ENCODE measurements at places on chromosomes 1 and 21. TPM values are rescaled to one million over a fixed set of nuclear protein-coding genes. Genes with fewer than 3 reads are reported as not detected.
A peak's percentile ranks its signal among the peaks of the same experiment; 100 is the strongest.

Gene TNFAIP8L2
- 6.2 TPM for total RNA-seq

DNA sequence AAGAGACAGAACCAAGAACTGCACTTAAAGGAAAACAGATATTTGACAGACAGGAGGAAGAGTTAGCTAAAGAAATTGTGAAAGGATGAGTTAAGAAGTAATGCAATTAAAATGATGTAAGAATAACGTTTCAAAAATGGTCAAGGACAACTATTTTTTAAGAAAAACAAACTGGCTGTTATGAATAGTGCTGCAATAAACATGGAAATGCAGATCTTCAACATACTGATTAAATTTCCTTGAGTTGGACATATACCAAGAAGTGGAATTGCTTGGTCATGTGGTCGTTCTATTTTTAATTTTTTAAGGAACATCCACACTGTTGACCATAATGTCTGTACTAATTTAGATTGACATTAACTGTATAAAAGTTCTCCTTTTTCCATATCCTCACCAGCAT, 23.1 kb upstream of the PHTF1 start:
- H3K27me3 ChIP-seq, result no peaks in the 10 kb centered on the region
- DNase-seq, result no peak
- H3K4me3 ChIP-seq, result no peak overlapping the region

Gene RTCA
- total RNA-seq, result 37.3 TPM

GRCh38 chr1:56339786-56340465, 239.4 kb downstream of the PLPP3 start:
- no peaks in the 10 kb centered on the region for H3K4me1 ChIP-seq
- H3K4me3 ChIP-seq, result no peak overlapping the region
- no peak for DNase-seq
- H3K27me3 ChIP-seq, result no peaks in the 10 kb centered on the region
- H3K27ac ChIP-seq, result no peak overlapping the region

DNA sequence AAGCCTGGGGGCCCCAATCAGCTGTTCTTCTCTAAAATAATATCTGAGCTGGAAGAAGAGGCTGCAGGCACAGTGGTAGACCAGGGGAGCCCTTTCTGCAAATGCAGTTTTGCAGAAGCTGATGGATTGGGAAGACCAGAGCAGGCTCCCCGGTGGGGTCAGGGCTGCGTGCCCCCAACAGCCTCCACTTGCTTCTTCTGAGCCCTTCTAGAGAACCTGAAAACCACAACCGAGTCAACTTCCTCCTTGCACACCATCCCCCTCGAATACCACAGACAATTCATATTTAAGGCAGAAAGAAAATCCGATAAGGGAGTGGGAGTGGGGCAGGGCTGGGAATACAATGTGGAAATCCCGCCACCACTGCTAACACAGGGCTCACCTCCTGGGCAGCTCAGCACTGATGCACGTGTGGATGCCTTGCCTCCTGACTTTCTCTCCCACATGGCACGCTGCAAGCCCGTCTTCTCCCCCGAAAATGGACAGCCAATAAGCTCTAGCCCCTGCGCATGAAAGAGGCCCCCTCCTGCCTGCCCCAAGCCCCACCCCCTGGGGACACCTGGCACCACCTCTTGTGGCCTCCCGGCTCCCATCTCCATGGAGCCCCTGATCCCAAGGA, 25.4 kb upstream of the ALDH4A1 start:
- H3K4me3 ChIP-seq, result peak overlapping the region; percentile 68
- H3K27me3 ChIP-seq, result no peaks in the 10 kb centered on the region
- no peaks in the 10 kb centered on the region for H3K36me3 ChIP-seq
- H3K4me1 ChIP-seq, result peaks cover 63% of the 10 kb centered on the region
- DNase-seq, result no peak

GRCh38 chr1:112833806-112834205, 118.7 kb upstream of the PPM1J start:
- H3K4me1 ChIP-seq, result no peaks in the 10 kb centered on the region
- no peak overlapping the region for H3K27ac ChIP-seq
- H3K27me3 ChIP-seq, result no peaks in the 10 kb centered on the region
- H3K36me3 ChIP-seq, result no peaks in the 10 kb centered on the region

Gene COX20
- 28.4 TPM for total RNA-seq

DNA sequence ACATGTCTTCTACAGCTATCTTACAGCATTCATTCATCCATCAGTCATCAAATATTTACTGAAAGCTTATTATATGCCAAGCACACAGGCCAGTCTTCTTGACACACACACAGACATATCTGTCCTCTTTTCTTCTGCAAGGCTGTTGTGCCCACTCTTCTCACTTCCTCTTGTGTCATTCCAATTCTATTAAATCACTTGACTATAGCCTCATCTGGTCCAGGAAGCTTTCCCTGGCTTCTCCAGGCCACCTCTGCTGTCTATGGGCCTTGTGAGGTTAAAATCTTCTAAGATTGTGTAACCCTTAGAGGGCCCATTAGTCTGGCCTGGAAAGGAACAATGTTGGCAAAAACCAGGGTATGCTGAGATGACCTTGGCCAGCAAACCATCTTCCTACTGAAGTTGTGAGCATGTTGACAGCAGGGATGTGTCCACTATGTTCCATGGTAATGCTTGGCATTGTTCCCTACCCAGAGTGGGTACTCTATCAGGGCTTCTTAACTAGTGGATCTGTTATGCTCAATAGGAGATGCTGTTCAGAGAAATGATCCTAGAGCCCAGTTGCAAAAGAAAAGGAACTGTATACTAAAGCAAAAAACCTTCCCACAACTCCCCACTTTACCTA, 5.3 kb downstream of the TRAF3IP3 start:
- no peak overlapping the region for H3K27ac ChIP-seq
- H3K36me3 ChIP-seq, result peaks cover 12% of the 10 kb centered on the region
- DNase-seq, result no peak
- H3K27me3 ChIP-seq, result no peaks in the 10 kb centered on the region
- peaks cover 21% of the 10 kb centered on the region for H3K4me1 ChIP-seq
- no peak overlapping the region for H3K4me3 ChIP-seq

Gene BSND
- not detected for total RNA-seq

GRCh38 chr1:22969304-22969709, 3.4 kb downstream of the LACTBL1 start:
- no peaks in the 10 kb centered on the region for H3K4me1 ChIP-seq
- DNase-seq, result no peak
- no peaks in the 10 kb centered on the region for H3K36me3 ChIP-seq
- no peak overlapping the region for H3K4me3 ChIP-seq
- no peak overlapping the region for H3K27ac ChIP-seq

Gene GJC2
- total RNA-seq, result 0.44 TPM

DNA sequence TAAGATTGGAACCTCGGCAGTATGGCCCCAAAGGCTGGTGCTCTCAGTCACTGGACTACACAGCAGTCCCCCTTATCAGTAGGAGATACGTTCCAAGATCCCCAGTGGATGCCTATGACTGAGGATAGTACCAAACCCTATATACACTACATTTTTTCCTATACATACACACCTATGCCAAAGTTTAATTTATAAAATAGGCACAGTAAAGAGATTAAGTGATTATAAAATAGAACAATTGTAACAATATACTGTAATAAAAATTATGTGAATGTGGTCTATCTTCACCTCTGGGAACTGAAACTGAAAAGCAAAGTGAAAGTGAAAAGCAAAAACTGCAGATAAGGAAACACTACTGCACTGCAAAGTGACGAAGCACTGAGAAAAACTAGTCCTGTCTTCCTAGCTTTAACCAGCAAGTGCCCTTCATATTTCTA, 96.8 kb downstream of the INTS7 start:
- peaks cover 5% of the 10 kb centered on the region for H3K36me3 ChIP-seq
- peak; percentile 71 for DNase-seq
- H3K4me3 ChIP-seq, result 0 out of 2 replicates have a peak overlapping the region, but pooled peaks have one; percentile 4
- no peaks in the 10 kb centered on the region for H3K27me3 ChIP-seq

- no peaks in the 10 kb centered on the region for H3K4me1 ChIP-seq
- H3K36me3 ChIP-seq, result no peaks in the 10 kb centered on the region
- no peak for DNase-seq
- H3K27me3 ChIP-seq, result no peaks in the 10 kb centered on the region
Observed at GRCh38 chr1:195894411-195894810, 713.8 kb downstream of the KCNT2 start.

DNA sequence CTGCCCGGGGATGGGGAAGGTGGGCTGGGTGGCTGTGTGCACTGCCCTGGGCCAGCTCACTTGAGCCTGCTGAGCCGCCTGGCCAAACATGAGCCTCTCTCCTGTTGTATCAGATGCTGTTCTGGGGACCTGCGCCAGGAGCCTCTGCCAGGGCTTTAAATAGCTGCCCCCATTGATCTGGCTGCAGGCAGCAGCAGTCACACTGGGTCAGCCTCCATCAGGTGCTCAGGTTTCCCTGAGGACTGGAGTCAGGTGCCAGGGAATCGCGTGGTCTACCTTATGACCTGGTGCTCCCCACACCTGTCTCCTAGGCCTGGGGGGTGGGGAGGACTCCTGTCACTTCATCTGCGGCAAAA, 700 bp upstream of the CCDC28B start:
- H3K4me1 ChIP-seq, result peaks cover 21% of the 10 kb centered on the region
- no peak for DNase-seq
- peak overlapping the region; percentile 90 for H3K4me3 ChIP-seq
- H3K27ac ChIP-seq, result peak overlapping the region; percentile 89
- H3K36me3 ChIP-seq, result peaks cover 22% of the 10 kb centered on the region

DNA sequence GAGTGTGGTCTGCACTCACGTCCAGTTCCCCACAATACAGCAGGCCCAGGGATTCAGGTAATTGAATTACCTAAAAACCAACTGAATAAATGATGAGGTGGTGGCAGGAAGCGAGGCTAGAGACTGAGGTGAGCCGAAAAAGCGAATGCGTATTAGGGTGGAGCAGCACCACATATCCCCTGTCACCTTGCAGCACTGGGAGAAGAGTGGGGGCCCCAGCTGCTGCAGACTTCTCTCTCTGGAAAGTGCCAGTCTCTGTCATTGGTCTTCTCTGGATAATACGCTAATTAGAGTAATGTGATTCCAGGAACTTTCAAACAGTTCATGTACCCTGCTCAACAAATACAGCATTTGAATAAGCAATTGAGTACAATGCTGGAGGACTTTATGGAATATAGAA, 199.0 kb downstream of the RPS6KC1 start:
- H3K27ac ChIP-seq, result no peak overlapping the region
- no peak for DNase-seq
- H3K4me3 ChIP-seq, result no peak overlapping the region
- H3K36me3 ChIP-seq, result no peaks in the 10 kb centered on the region
- no peaks in the 10 kb centered on the region for H3K4me1 ChIP-seq

Gene MX1
- total RNA-seq, result 380 TPM

Gene HNRNPCL2
- total RNA-seq, result not detected

DNA sequence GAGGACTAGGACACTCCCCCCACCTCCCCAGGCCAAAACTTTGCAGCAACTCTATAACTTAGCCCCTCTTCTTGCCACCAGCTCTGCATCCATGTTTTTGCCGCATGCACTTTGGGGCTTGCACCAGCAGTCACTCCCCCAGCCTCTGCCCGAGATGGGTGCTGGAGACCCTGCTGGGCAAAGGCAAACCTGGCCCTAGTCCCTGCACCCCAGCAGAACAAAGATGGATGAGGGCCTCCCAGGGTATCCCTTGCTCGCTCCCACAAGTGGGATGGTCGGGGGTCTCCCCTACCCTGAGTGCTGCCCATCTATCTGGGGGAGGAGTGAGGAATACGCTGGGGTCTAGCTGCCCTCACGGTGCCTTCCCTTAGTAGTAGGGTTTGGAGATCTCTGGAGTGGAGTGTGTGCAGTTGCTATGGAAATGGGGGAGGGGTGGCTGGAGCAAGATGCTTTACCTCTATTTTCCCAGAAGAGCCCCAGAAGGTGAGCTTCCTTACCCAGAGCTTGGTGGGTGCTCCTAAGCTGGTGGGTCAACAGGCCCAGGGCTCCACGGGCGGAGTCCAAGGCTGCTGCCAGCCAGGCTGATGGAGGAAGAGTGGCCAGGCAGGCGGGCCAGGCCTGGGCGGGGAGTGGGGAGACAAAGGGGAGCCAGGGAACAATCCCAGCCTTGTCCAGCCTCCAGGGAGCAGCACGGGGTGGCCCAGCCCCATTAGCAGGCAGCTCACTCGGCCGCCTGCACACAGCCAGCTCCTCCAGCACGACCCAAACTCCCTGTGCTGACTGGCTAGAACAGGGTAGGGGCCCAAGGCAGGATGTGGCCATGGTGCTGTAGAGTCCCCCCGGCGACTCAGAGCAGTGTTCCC, at the start of gene PAQR6:
Gene PAQR6, minus strand, starts transcription at position 597 of the 863 bp plus-strand sequence. CDS start 1,325 bp downstream, outside the sequence.
- DNase-seq, result no peak
- H3K27me3 ChIP-seq, result no peaks in the 10 kb centered on the region
- peaks cover 29% of the 10 kb centered on the region for H3K36me3 ChIP-seq
- H3K4me1 ChIP-seq, result peaks cover 11% of the 10 kb centered on the region

GRCh38 chr1:156559797-156560385, 12.5 kb downstream of the IQGAP3 start:
- no peaks in the 10 kb centered on the region for H3K27me3 ChIP-seq
- no peaks in the 10 kb centered on the region for H3K4me1 ChIP-seq
- DNase-seq, result no peak
- no peaks in the 10 kb centered on the region for H3K36me3 ChIP-seq

Gene GUCA2B
- not detected for total RNA-seq

GRCh38 chr1:57770772-57771171, 346.9 kb upstream of the DAB1 start:
- no peaks in the 10 kb centered on the region for H3K27me3 ChIP-seq
- H3K27ac ChIP-seq, result no peak overlapping the region
- no peak overlapping the region for H3K4me3 ChIP-seq
- H3K36me3 ChIP-seq, result no peaks in the 10 kb centered on the region

Gene B3GALT5
- total RNA-seq, result 0.08 TPM

GRCh38 chr1:188669728-188670382, 1807.8 kb downstream of the BRINP3 start:
- no peaks in the 10 kb centered on the region for H3K36me3 ChIP-seq
- no peaks in the 10 kb centered on the region for H3K4me1 ChIP-seq
- DNase-seq, result no peak
- H3K27me3 ChIP-seq, result no peaks in the 10 kb centered on the region
- no peak overlapping the region for H3K4me3 ChIP-seq

Gene RPTN
- not detected for total RNA-seq

Gene RXFP4
- total RNA-seq, result not detected

GRCh38 chr1:6704746-6705145, 3.1 kb upstream of the DNAJC11 start:
- no peaks in the 10 kb centered on the region for H3K27me3 ChIP-seq
- no peak overlapping the region for H3K4me3 ChIP-seq
- H3K4me1 ChIP-seq, result peaks cover 7% of the 10 kb centered on the region
- H3K27ac ChIP-seq, result no peak overlapping the region

Measured in GM12878 (cell line).